ENCODE measurements at places on chromosomes 6 and 20. TPM values are rescaled to one million over a fixed set of nuclear protein-coding genes. Genes with fewer than 3 reads are reported as not detected.
A peak's percentile ranks its signal among the peaks of the same experiment; 100 is the strongest.

DNA sequence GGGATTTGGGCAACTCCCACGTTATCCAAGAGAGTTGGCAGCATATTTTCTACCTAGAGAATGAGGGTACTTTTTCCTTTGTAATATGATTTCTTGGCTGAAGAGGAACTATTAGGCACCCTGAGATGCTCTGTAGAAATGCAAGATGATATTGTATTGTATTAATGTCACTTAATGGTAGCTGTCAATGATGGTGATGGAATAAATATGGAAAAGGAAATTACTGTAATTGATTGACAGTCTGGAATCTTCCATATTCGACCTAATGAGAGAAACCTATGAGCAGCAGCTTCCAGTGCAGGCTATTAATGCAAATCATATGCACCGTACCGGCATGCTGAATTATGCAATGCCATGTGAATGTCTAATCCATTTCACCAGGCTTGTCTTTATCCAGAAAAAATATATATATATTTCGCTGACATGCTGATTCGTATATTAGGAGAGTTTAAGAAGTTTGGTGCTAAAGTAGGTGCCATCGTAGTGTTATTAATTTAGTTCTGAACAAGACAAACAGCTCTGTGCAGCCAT lies 494.2 kb upstream of the JARID2 start:
- H3K27me3 ChIP-seq, result no peaks in the 10 kb centered on the region
- no peak for DNase-seq
- H3K27ac ChIP-seq, result no peak overlapping the region
- H3K36me3 ChIP-seq, result no peaks in the 10 kb centered on the region
- H3K4me1 ChIP-seq, result no peaks in the 10 kb centered on the region

Gene PCSK2
- total RNA-seq, result not detected

- no peaks in the 10 kb centered on the region for H3K36me3 ChIP-seq
- H3K27ac ChIP-seq, result no peak overlapping the region
- H3K4me3 ChIP-seq, result no peak overlapping the region
- no peak for DNase-seq
Observed at GRCh38 chr6:35651244-35651643, 37.5 kb downstream of the FKBP5 start.

Gene COL21A1
- 2.4 TPM for total RNA-seq

- H3K4me3 ChIP-seq, result no peak overlapping the region
- H3K27me3 ChIP-seq, result no peaks in the 10 kb centered on the region
- H3K36me3 ChIP-seq, result no peaks in the 10 kb centered on the region
- H3K27ac ChIP-seq, result no peak overlapping the region
- no peak for DNase-seq
- H3K4me1 ChIP-seq, result no peaks in the 10 kb centered on the region
Observed at GRCh38 chr20:32798046-32798981, 21.4 kb upstream of the MAPRE1 start.

GRCh38 chr6:7833751-7834070 lies 76.9 kb downstream of the TXNDC5 start:
- H3K4me3 ChIP-seq, result no peak overlapping the region
- H3K27ac ChIP-seq, result no peak overlapping the region
- H3K27me3 ChIP-seq, result no peaks in the 10 kb centered on the region
- no peaks in the 10 kb centered on the region for H3K4me1 ChIP-seq

DNA sequence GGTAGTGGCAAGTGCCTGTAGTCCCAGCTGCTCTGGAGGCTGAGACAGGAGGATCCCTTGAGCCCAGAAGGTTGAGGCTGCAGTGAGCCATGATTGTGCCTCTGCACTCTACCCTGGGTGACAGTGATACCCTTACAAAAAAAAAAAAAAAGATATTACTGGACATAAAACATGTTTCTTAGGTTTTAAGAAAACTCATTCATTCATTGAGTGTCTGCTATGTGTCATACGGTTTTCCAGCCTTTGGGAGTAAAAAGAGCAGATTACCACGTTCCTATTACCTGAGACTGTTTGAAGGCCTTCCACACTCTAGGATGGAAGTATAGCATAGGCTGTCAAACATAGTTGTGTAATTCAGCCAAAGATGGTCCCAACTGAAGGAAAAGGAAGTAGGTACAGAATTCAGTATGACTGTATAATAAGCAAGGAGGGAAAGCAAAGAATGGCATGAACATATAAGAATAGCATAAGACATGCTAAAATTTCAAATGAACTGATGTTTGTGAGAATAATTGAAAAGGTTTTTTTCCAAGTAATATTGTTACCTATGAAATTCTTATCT lies 22.0 kb downstream of the STXBP5 start:
- H3K36me3 ChIP-seq, result no peaks in the 10 kb centered on the region
- DNase-seq, result no peak
- no peak overlapping the region for H3K4me3 ChIP-seq
- H3K27ac ChIP-seq, result no peak overlapping the region
- H3K27me3 ChIP-seq, result no peaks in the 10 kb centered on the region
- H3K4me1 ChIP-seq, result no peaks in the 10 kb centered on the region

GRCh38 chr20:10376270-10377075 lies 57.5 kb downstream of the MKKS start:
- no peaks in the 10 kb centered on the region for H3K36me3 ChIP-seq
- no peak overlapping the region for H3K4me3 ChIP-seq
- no peak for DNase-seq
- no peak overlapping the region for H3K27ac ChIP-seq
- no peaks in the 10 kb centered on the region for H3K4me1 ChIP-seq
- no peaks in the 10 kb centered on the region for H3K27me3 ChIP-seq

DNA sequence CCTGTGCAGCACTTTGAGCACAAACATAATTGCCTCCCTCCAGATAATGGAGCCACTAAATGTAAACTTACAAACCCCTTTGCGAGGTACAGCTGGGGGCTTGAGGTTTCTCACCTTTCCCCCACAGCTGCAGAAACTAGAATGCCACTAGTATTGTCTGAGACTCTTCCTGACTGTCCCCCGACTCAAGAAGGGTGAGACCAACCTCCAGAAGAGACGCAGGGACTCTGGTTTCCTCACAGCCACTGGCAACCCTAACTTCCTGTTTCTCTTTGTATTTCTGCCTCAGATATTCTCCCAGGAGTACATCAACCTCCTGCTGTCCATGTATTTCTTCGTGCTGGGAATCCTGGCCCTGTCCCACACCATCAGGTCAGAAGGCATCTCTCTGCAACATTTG lies 23.6 kb downstream of the HM13 start:
- H3K4me3 ChIP-seq, result no peak overlapping the region
- no peaks in the 10 kb centered on the region for H3K4me1 ChIP-seq
- H3K36me3 ChIP-seq, result no peaks in the 10 kb centered on the region
- H3K27me3 ChIP-seq, result no peaks in the 10 kb centered on the region

GRCh38 chr20:25058847-25059810 lies 1.2 kb upstream of the ACSS1 start:
- peaks cover 22% of the 10 kb centered on the region for H3K4me1 ChIP-seq
- H3K4me3 ChIP-seq, result peak overlapping the region; percentile 95
- H3K36me3 ChIP-seq, result no peaks in the 10 kb centered on the region
- H3K27me3 ChIP-seq, result no peaks in the 10 kb centered on the region

DNA sequence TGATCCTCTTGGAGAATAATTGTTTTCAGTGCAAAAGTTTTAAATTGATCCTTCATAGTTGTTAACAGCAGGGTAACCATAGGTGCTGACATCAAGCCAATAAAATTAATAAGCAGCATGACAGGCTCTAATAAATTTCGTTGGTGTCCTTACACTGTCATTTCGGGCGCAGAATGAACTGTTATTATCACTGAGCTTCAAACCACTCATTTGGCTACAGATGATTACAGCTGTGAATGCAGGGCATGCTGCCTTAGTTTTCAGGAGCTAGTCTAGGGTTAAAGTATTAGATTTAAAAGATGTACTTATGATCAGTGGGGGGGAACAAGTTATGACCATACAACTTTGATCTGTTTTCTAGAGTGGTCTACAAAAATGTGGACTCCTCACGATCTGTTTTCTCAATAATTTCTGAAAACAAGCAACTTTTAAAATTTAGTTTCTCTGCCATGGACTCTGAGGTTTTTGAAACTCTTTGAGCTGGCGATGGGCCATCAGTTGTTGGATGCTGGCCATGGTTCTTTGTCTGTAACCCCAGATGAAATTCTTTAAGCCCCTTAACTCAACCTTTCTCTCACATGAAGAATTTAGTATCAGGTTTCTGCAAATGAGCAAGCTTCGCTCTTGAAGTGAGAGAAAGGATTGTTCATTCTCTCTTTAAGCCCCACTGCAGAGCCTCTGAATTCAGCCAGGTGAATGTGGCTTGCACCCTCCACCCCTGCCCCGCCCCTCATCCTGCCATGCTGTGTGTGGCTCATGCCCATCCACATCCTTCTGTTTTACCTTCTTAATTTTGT lies 99.1 kb upstream of the MTHFD1L start:
- H3K27me3 ChIP-seq, result no peaks in the 10 kb centered on the region
- no peaks in the 10 kb centered on the region for H3K4me1 ChIP-seq
- DNase-seq, result no peak
- no peak overlapping the region for H3K4me3 ChIP-seq

GRCh38 chr6:70080443-70081070 lies 214.2 kb downstream of the COL19A1 start:
- H3K4me3 ChIP-seq, result no peak overlapping the region
- no peak overlapping the region for H3K27ac ChIP-seq
- no peaks in the 10 kb centered on the region for H3K4me1 ChIP-seq
- DNase-seq, result no peak
- H3K27me3 ChIP-seq, result no peaks in the 10 kb centered on the region

DNA sequence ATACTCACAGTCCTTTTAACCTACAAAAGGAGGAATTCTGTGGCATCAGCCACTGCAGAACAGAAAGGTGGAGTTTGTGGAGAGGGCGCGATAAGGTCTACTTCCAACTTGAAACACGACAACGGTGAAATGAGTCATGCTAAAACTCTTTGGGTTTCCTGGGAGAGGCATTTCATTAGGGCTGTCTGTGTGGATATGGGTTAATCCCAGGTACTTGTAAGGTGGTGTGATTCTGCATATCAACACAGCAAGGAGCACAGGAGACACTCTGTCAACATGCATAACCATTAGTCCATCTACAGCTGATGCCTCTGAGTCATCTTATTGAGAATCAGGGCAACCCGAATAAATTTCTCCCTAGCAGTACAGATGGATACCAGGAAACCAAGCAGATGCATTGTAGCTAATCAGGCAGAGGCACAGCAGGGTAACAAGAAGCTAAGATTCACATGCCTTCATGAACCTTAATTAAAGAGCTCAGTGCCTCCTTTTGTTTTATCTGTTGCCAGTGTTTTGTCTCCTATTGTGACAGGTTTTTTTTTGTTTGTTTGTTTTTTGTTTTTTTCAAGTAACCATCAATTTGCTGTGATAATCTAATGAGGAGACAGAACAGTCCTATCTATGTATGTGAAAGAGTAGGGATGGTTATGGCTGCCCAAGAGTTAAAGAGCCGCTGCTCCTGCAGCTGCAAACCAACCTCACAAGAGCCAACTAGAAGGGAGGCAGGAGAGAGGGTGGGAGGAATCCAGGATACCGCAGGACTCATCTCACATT lies 315.8 kb upstream of the SOX4 start:
- H3K27ac ChIP-seq, result no peak overlapping the region
- no peak overlapping the region for H3K4me3 ChIP-seq
- H3K36me3 ChIP-seq, result no peaks in the 10 kb centered on the region
- DNase-seq, result no peak
- H3K27me3 ChIP-seq, result no peaks in the 10 kb centered on the region

GRCh38 chr6:34859951-34860350 lies 27.9 kb downstream of the TAF11 start:
- no peak overlapping the region for H3K27ac ChIP-seq
- no peaks in the 10 kb centered on the region for H3K36me3 ChIP-seq
- no peaks in the 10 kb centered on the region for H3K27me3 ChIP-seq
- H3K4me1 ChIP-seq, result no peaks in the 10 kb centered on the region

DNA sequence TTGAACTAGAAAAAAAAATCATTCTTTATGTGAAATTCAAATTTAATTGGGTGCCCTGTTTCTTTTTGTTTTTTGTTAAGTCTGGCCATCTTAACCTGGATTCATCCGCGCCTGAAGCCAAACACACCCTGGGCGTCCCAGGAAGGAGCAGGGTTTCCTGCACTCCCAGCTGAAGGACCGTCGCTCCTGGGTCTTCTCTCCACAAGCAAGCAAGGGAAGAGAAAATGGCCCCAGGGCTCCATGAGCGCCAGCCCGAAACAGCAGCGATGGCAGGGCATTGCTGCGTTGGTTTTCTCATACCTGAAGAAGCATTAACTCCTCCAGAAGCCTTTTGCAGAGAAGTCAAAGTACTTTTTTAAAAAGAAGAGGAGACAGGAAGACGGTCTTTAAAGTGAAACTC lies 105.4 kb upstream of the AFDN start:
- no peaks in the 10 kb centered on the region for H3K4me1 ChIP-seq
- H3K4me3 ChIP-seq, result no peak overlapping the region
- H3K36me3 ChIP-seq, result no peaks in the 10 kb centered on the region

GRCh38 chr6:149264629-149265028 lies 52.9 kb upstream of the TAB2 start:
- no peaks in the 10 kb centered on the region for H3K4me1 ChIP-seq
- H3K36me3 ChIP-seq, result no peaks in the 10 kb centered on the region

DNA sequence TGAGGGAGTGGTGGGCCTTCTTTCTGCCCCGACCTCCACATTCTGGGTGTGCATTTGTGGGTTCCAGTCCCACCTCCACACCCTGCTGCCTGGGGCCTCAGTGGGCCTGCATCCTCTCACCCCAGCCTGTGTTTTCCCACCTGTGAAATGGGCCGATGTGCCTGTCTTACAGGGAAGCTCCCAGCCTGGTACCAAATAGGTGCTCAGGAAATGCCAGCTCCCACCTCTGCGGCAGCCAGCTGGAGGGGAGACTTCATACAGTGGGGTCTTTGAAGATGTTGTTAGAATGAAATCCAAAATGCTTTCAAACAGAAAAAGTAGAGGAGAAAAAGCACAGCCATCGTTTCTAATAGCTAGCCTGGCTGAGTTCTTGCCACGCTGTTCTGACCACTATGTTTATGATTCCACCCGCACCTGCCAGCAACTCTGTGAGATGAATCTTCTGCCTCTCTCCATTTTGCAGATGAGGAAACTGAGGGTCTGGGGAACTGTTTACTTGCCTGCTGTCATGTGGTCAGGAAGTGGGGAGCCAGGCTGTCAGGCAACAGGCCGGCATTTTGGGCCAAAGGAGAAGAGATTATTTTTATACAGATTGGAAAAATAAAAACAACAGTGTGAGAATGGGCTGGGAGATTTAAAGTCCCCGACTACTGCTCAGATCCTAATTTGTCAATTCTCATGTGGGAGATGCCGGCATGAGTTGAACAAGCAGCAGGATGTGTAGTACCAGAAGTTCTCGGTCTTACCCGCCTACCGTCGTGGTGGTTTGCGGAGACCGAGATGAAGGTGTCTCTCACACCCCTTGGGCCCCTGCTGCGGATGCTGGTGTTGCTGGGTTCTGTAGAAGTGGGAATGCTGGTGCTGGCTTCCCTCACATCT lies 4.6 kb downstream of the TMEM181 start:
- H3K36me3 ChIP-seq, result no peaks in the 10 kb centered on the region
- H3K4me3 ChIP-seq, result no peak overlapping the region
- H3K27ac ChIP-seq, result no peak overlapping the region
- no peak for DNase-seq
- peaks cover 7% of the 10 kb centered on the region for H3K4me1 ChIP-seq

Data from uterus (tissue), 4 donors.